ENCODE measurements at places on chromosomes 4 and X. TPM values are rescaled to one million over a fixed set of nuclear protein-coding genes. Genes with fewer than 3 reads are reported as not detected.

DNA sequence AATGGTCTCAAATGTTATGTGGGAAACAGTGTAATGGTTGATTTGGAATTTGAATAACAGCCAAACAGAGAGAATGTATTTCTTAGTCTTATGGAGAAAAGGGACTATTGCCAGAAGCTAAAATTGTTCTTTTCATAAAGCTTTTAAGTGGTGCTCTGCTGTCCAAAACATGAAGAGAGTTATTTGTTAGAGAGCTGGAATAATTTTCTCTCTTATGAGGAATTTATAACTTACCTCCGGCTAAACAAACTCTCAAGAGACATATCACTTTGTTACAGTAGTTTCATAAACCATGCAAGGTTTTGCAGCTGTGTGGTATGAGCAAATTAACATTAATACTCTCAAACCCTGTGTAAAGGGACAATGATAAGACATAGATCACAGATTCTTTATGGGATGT is 28.6 kb downstream of the SULT1B1 start:
- H3K4me3 ChIP-seq, result no peak overlapping the region
- H3K4me1 ChIP-seq, result no peaks in the 10 kb centered on the region
- DNase-seq, result no peak
- H3K36me3 ChIP-seq, result no peaks in the 10 kb centered on the region
- no peaks in the 10 kb centered on the region for H3K27me3 ChIP-seq
- H3K27ac ChIP-seq, result no peak overlapping the region

Gene GABRQ
- 9.6 TPM for total RNA-seq

- DNase-seq, result no peak
- H3K27me3 ChIP-seq, result no peaks in the 10 kb centered on the region
- no peaks in the 10 kb centered on the region for H3K36me3 ChIP-seq
- no peak overlapping the region for H3K27ac ChIP-seq
- H3K4me3 ChIP-seq, result no peak overlapping the region
Observed at GRCh38 chrX:46841346-46841745, 4.5 kb downstream of the RP2 start.

Gene NALF2
- 16.1 TPM for total RNA-seq

GRCh38 chr4:86586626-86587380 is 7.3 kb upstream of the PTPN13 start:
- H3K4me1 ChIP-seq, result no peaks in the 10 kb centered on the region
- no peak overlapping the region for H3K27ac ChIP-seq
- no peaks in the 10 kb centered on the region for H3K27me3 ChIP-seq
- no peaks in the 10 kb centered on the region for H3K36me3 ChIP-seq
- H3K4me3 ChIP-seq, result no peak overlapping the region
- no peak for DNase-seq

GRCh38 chr4:81737865-81738559 is 266.3 kb upstream of the RASGEF1B start:
- DNase-seq, result no peak
- H3K27me3 ChIP-seq, result no peaks in the 10 kb centered on the region
- H3K4me3 ChIP-seq, result no peak overlapping the region
- H3K36me3 ChIP-seq, result no peaks in the 10 kb centered on the region

DNA sequence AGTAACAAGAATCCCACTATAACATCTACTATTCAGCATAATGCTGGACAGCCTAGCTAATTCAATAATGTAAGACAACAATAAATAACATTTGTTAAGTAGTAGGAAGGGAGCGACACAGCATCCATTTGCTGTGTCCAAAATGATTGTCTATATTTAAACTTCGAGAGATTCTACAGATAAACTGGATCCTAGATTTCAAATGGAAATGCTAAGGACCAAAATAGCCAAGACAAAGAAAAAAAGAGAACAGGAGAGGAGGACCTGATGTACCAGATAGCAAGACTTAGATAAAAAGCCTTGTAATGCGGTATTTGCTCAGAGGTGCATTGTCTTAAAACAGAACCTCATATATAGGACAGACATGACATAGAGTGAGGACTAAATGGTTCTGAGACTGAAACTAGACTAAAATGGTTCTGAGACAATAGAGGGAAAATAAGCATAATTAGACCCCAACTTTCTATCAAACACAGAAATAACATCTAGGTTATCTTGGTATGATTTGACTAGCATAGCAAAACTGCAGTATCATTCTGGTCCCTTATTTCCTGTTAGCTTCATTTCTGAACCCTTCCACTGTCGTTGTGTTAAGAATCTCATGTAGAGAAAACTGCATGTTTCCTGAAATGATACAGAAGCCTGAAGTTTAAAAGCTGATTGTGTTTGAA is 3.8 kb downstream of the HPGDS start:
- H3K4me1 ChIP-seq, result no peaks in the 10 kb centered on the region
- no peaks in the 10 kb centered on the region for H3K27me3 ChIP-seq
- no peak overlapping the region for H3K4me3 ChIP-seq
- H3K36me3 ChIP-seq, result no peaks in the 10 kb centered on the region
- no peak for DNase-seq

Gene DRP2
- 0.20 TPM for total RNA-seq

DNA sequence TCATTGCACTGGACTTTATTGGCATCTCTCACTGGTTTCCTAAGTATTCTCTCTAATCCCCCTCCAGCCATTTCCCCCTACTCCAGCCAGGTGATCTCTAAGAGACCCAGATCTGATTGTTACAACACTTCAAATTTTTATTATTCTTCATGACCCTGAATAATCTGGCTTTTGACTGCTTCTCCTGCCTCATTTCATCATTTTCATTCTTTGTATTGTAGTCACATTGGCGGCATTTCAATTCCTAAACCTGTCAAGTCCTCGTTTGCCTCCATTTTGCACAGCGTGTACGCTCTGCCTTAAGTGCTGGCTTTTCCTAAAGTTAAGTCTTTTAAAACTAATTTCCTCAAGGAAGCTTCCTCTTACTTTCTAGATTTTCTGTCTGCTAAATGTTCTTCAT is 31.6 kb downstream of the UBE2K start:
- no peaks in the 10 kb centered on the region for H3K27me3 ChIP-seq
- no peak overlapping the region for H3K4me3 ChIP-seq
- DNase-seq, result no peak

GRCh38 chr4:82261084-82261483 is 112.7 kb downstream of the HNRNPD start:
- DNase-seq, result no peak
- H3K27ac ChIP-seq, result no peak overlapping the region
- no peaks in the 10 kb centered on the region for H3K27me3 ChIP-seq

- no peaks in the 10 kb centered on the region for H3K36me3 ChIP-seq
- no peak overlapping the region for H3K4me3 ChIP-seq
- DNase-seq, result peak; percentile 19
Observed at GRCh38 chrX:135596495-135596894, 76.0 kb downstream of the INTS6L start.

Gene VMA21
- 62.1 TPM for total RNA-seq

Gene AMBN
- total RNA-seq, result not detected

Gene RAB41
- total RNA-seq, result not detected

GRCh38 chrX:121836000-121836399 is 788.6 kb downstream of the GLUD2 start:
- H3K27me3 ChIP-seq, result no peaks in the 10 kb centered on the region
- no peak overlapping the region for H3K4me3 ChIP-seq
- DNase-seq, result no peak
- H3K27ac ChIP-seq, result no peak overlapping the region
- H3K36me3 ChIP-seq, result no peaks in the 10 kb centered on the region

GRCh38 chrX:129983575-129984110 is 1.2 kb downstream of the BCORL1 start:
- no peaks in the 10 kb centered on the region for H3K4me1 ChIP-seq
- no peaks in the 10 kb centered on the region for H3K36me3 ChIP-seq
- peaks cover 4% of the 10 kb centered on the region for H3K27me3 ChIP-seq
- DNase-seq, result peak; percentile 54

Gene HAUS7
- 54.0 TPM for total RNA-seq

DNA sequence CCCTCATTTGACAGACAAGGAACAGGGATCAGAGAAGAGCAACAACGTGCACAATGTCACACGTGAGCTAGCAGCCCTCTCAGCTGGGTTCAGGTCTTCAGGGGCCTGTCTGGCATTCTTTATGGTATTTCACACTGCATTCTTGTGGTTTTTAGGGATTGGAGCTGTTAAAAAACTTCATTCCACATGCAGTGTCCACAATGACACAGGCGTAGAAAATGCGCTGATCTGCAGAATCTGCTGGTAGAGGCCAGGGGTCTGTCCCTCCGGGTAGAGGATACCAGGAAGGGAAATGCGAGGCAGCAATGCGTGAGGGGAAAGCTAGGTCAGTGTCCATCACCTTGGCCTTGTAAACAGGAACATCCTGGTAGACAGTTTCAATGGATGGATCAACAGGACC is 36.6 kb downstream of the MAP7D3 start:
- no peak overlapping the region for H3K4me3 ChIP-seq
- no peak overlapping the region for H3K27ac ChIP-seq
- no peaks in the 10 kb centered on the region for H3K27me3 ChIP-seq
- H3K36me3 ChIP-seq, result no peaks in the 10 kb centered on the region
- no peaks in the 10 kb centered on the region for H3K4me1 ChIP-seq

DNA sequence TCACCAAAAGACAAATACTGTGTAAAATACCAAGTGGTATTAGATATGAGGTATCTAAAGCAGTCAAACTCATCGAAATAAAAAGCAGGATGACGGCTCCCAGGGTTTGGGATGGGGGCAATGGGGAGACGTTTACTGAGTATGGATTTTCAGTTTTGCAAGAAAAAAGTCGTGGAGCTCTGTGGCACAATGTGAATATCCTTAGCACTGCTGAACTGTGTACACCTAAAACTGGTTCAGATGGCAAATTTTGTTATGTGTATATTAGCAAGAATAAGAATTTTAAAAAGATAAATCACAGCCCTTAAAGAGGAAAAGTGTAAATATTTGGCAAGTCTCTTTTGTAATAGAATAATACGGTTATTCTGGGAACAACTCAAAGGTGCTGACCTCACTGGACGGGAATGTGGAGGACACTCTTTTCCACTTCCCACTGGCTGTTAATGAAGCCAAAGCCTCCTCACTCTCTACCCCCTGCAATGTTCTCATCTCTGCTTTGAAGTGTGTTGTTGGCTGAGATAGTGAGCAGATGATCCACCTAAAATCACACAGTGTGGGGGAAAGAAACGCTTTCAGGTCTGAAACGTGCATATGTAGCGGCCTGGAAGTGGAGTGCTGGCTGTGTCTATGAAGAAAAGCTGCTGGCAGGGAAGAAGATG is 49.2 kb downstream of the SEL1L3 start:
- H3K4me1 ChIP-seq, result peaks cover 2% of the 10 kb centered on the region
- H3K27ac ChIP-seq, result no peak overlapping the region
- H3K36me3 ChIP-seq, result no peaks in the 10 kb centered on the region

Gene GAK
- total RNA-seq, result 70.8 TPM

DNA sequence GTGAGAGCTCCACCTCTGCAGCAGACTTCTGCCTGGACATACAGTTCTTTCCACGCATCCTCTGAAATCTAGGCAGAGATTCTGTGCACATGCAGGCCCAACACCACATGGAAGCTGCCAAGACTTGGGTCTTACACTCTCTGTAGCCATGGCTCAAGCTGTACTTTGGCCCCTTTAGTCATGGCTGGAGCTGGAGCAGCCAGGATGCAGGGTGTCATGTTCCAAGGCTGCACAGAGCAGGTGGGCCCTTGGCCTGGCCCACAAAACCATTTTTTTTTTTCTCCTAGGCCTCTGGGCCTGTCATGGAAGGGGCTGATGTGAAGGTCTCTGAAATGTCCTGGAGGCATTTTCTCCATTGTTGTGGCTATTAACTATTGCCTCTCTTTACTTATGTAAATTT is 990.5 kb upstream of the ADGRL3 start:
- H3K27ac ChIP-seq, result no peak overlapping the region
- no peaks in the 10 kb centered on the region for H3K36me3 ChIP-seq
- H3K4me1 ChIP-seq, result no peaks in the 10 kb centered on the region
- no peak for DNase-seq
- no peak overlapping the region for H3K4me3 ChIP-seq

DNA sequence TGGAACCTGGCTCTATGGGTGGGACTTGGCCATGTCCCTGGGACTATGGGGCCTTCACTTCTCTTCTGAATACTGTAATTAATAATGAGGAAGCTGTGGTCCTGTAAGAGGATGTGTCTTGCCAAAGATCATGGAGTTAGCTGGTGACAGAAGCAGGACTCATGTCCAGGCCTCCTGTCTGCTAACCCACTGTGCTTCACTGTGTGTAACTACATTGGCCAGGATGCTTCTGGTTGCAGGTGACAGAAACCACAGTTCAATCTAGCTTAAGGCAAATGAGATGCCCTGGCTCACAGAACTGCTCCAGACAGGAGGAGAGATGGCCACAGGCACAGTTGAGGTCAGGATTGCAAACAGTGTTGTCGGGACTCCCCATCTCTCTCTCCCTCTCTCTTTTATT is 3.1 kb downstream of the MTMR1 start:
- no peaks in the 10 kb centered on the region for H3K4me1 ChIP-seq
- H3K4me3 ChIP-seq, result no peak overlapping the region
- no peaks in the 10 kb centered on the region for H3K36me3 ChIP-seq
- DNase-seq, result no peak

Gene ZCCHC12
- total RNA-seq, result 1.3 TPM

DNA sequence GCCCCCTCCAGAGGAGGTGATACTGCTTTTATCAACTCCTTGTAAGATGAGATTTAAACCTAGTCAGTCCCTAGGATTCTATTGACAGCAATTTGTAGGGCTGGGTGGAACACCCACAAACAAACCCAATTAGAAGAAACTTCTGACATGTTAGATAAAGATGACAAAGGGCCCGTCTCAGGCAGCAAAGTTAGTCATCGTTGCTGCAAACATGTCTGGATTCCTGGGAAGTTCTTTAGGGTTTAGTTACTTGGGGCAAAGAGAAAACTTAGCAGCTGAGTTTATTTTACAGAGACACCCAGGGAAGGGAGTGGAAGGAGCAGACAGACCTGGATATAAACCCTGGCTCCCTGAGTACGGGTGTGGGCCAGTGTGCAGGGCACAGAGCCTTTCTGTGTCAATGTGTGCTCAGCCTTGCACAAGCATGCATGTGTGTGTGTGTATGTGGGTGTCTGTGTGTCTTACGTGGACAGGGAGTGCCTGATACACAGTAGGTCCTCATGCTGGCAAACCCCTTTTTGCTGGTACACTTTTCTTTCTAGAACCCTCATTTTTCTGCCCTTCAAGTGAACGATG is 130.0 kb upstream of the STX18 start:
- H3K4me1 ChIP-seq, result peaks cover 8% of the 10 kb centered on the region
- no peak overlapping the region for H3K4me3 ChIP-seq
- no peaks in the 10 kb centered on the region for H3K27me3 ChIP-seq
- H3K36me3 ChIP-seq, result no peaks in the 10 kb centered on the region

Measured in H1 (cell line).